ENCODE measurements at places on chromosomes 12 and 14.

DNA sequence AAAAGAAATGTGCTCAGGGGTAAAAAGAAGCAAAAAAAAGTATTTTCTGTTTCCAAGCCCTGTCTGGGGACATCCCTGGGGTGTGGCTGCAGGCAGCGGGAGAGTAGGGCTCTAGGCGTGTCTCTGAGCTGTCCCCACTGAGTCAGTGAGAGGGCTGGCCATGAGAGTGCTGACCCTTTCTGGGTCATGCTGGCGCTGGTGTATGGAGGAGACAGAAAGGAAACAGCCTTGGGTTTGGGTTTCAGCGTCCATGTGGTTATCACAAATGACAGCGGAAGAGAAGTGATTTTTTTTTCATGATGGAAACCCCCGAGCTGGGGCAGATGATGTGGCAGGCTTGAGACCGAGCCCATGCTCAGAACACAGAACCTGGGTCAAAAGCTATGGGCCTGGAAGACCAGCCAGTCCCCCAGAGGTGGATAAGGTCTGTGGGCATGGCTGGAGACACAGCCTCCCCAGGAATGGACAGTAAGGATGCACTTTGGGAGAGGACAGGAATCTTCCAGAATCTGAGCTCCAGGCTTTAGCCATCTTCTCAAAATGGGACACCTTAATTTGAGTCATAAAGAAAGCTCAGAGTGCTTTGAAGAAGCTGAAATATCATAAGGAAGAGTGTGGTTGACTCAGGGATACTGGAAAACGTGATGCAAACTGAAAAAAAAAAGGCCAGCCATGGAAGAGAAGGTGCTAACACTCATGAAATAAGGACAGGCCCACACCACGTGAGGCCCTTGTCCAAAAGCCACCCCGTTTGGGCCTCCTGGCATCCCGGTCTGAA, 36.2 kb downstream of the SYNE3 start:
- DNase-seq = peak; percentile 90

DNA sequence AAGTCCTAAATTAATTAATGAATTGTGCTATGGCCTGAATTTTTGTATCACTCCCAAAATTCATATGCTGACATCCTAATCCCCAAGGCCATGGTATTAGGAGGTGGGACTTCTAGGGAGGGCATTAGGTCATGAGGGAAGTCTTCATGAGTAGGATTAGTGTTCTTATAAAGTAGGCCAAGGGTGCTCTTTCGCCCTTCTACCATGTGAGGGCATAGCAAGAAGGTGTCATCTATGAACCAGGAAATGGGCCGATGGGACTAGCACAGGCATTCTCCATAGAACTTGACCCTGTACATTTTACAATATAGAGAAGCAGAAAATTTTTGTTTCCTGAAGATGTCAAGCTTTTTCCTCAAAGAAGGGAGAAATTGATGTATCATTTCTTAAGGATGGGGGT, 12.5 kb downstream of the SYT10 start:
- DNase-seq = no peak

- no peak for DNase-seq
Observed at GRCh38 chr12:31018106-31018789, 55.4 kb upstream of the DDX11 start.

- DNase-seq = no peak
Observed at GRCh38 chr12:105288311-105288996, 42.0 kb upstream of the C12orf75 start.

- peak; percentile 86 for DNase-seq
Observed at GRCh38 chr12:54383041-54383609, 1.4 kb downstream of the ZNF385A start.

DNA sequence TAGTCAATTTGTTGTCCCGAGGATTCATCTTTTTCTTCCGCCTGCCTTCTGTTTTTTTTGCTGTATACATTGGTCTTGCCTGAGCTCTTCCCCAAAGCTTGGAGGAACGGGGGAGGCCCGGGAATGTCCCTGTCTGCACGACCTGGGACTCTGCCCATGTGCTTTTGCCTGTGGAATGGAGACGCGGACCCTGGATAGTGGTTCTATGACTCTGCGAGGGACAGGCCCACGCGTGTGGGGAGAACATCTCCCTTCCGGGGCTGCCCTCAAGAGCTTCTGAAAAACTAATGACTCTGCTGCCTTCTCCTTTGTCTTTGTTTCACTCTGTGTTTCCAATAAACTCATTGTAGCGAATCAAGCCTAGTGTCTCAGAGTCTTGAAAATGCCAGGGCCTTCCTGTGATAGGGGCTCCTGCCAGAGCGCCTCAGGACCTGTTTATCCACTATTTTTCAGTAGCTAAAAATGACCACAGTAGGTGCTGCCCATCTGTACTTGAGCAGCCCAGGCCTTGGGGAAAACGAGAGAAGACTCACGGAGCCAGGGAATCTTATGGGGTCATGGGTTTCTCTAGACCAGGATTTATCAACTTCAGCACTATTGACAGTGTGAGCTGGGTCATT, 12.3 kb downstream of the KRT83 start:
- DNase-seq = no peak

- DNase-seq = no peak
Observed at GRCh38 chr12:30939234-30939633, 12.7 kb downstream of the TSPAN11 start.

GRCh38 chr12:132556216-132556615, 54.2 kb downstream of the LRCOL1 start:
- no peak for DNase-seq

GRCh38 chr12:132686825-132687210, 324 bp downstream of the POLE start:
- DNase-seq = no peak

GRCh38 chr14:31037709-31038221, 11.6 kb upstream of the STRN3 start:
- DNase-seq = no peak

DNA sequence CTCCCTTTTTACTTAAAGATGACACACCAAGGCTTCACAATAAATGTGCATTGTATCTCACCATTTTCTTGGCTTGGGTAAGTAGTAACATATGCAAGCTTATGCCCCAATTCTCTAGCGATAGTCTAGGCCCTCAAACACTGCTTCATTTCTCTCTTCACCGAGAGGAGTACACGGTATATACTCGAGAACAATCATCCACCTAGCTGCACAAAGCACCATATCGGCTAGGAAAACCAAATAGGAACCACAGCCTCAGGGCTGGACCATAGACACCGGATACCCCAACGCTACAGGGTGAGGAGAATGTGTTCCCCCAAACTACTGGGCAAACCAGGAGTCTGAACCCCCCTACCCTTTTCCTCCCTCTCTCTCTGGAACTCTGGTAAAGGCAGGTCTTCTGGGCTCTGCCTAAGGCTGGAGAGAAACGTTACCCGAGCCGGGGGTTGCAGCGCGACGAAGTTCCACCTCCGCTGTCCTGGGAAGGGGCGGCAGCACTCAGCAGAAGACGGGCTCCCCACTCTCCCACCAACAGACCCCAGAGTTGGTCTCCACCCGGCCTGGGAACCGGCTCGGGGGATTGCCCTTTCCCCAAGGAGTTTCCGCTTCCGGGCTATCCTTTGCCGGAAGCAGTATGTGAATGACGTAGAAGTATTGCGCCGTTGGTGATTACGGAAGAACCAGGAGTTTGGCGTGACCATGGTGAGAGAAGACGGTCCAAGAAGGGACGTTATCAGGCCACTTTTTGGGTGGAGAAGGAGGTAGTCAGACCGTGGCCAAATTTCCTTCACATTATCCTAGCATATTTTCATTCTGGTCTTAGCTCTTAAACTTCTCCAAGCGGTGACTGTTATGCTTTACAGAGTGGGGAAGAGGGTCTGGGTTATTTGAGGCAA, at the start of the genes AREL1 and FCF1:
Gene AREL1, minus strand, starts transcription at position 582 of the 896 bp plus-strand sequence. CDS start 27,465 bp downstream, outside the sequence.
Gene FCF1, plus strand, starts transcription at position 646 of the 896 bp plus-strand sequence. Its CDS starts 54 bp downstream, at position 700.
- DNase-seq = peak; percentile 96

- peak; percentile 88 for DNase-seq
Observed at GRCh38 chr14:95519699-95520098, 3.2 kb upstream of the SYNE3 start.

DNA sequence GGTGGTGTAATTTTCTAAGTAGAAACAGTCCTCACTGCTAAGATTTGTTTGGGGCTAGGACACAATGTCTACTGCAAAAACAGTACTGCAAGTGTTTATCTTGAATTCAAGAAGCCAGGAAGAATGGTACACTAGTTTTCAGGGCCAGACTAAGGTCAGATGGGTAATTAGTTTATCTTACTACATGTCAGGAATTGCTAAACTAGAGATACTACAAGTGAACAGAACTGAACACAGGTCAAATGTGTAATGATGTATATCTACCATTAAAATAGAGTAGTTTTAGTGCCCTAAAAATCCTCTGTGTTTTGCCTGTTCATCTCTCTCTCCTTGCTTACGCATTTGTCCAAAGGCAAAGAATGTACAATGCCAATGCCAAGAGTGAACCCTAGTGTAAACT, 2.3 kb upstream of the RPL41 start:
- DNase-seq = no peak

GRCh38 chr14:23571701-23572523, 4.3 kb upstream of the AP1G2 start:
- no peak for DNase-seq

GRCh38 chr12:120984351-120984898, 6.1 kb downstream of the HNF1A start:
- DNase-seq = no peak

GRCh38 chr12:73384592-73384991, 1112.4 kb downstream of the TRHDE start:
- DNase-seq = no peak

- DNase-seq = no peak
Observed at GRCh38 chr12:54285150-54286041, 4.9 kb downstream of the HNRNPA1 start.

GRCh38 chr12:122870163-122870842, 25.6 kb downstream of the VPS37B start:
- no peak for DNase-seq

DNA sequence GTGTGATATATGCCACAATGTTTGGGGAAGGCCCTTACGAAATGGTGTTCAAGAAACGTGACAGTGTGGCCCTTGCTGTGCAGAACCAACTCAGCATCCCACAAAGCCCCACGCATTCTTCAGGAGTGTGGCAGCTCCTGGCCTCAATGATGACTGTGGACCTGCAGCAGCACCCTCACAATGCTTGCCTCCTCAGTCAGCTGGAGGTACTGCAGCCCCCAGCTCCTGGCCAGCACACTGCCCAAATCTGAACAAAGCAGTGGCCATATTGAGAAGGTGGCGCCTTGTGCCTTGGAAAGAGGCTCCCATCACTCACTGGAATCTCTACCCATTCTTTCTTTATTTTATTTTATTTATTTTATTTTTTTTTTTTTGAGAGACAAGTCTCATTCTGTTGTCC, 10.4 kb downstream of the POLE2 start:
- no peak for DNase-seq

GRCh38 chr14:104865631-104866441, 768 bp downstream of the CEP170B start:
- peak; percentile 93 for DNase-seq

DNA sequence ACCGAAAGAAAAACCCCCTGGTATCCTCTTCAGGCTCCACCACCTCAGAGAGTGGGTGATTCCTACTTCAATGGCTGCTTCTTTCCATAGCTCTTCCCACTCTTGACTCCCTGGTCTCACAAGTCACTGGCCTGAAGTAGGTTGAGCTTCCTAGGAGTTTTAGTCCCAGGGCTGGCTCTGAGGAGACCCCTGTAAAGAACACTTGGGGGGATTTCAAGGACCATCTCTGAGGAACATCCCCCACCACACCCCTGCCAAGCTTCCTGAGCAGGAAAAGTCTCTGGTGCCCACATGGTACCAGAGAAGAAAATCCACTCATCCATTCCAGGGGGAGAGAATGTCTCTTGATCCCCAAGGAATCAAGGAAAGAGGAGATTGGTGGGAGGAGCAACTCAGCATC, 25.7 kb downstream of the PHETA1 start:
- no peak for DNase-seq
